Kidney tubule cell (primary cell): ENCODE measurements at places on chromosomes 2 and 18.

- DNase-seq = peak; percentile 52
Measured at GRCh38 chr2:208334230-208334629, 68.2 kb downstream of the PIKFYVE start.

- no peak for DNase-seq
Measured at GRCh38 chr2:11387843-11388242, 43.4 kb upstream of the ROCK2 start.

GRCh38 chr18:68833756-68834155 is 35.9 kb downstream of the CCDC102B start:
- no peak for DNase-seq

- no peak for DNase-seq
Measured at GRCh38 chr2:234393354-234393753, 103.5 kb downstream of the ARL4C start.

DNA sequence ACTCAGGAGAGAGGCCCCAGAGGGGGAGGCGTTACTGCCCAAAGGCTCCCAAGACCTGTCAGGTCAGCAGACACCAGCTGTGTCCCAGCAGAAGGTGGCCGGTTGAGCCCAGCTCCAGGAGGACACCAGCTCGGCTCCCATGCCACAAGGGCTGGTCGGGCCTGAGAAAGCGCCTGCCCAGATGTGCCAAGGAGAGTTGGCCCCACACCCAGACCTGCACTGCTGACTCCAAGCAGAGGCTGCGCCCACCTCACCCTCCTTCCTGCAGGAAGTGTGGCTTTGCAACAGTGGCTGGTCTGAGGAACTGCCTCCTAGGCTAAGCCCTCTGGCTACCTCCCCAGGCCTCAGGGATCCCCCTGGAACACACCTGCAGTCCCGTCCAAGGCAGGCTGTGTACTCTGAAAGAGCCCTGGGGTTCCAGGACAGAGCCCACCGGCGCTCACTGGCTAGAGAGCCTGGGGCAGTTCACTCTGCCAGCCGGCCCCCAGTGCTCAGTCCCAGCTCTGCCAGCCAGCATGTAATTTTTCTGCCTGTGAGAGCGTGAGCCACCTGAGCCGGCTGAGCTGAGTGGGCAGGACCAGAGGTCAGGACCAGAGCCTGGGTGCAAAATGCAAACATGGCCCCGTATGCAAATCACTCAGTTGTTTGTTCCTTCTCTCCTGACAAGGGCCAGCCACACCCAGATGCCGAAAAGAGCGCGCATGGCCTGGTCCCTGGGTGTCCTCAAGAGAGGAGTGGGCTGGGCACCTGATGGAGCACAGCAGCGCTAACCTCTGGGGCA is 36.9 kb upstream of the PTMA start:
- peak; percentile 29 for DNase-seq

DNA sequence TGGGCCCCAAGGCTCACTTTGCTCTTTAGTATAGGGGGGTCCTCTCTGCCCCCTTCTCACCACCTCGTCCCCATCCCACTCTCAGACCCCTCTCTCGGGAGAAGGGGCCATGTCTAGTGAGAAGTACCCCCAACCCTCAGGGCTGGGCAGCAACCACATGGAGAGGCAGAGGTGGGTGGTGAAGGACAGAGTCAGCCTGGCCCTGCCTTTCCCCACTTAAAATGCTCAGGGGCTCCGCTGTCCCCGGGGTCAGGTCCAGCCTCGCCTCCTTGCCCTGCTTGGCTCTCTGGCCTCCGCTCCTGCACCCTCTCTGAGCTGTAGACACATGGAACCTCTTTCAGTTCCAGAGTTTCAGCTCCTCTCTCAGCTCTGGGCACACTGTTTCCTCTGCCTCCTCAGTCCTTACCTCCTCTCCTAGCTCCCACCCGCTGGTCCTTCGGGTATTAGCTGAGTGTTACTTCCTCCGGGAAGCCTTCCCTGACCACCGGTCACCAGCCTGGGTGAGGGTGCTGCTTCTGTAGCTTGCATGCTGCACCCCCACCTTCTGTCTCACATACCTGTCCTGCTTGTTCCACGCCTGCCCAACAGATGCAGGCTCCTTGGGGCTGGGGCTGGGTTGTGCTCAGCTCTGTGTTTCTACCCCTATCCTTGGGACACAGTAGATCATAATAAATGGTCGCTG is 79.5 kb upstream of the OTOF start:
- DNase-seq = no peak

GRCh38 chr18:75246721-75247610 is 36.4 kb downstream of the TSHZ1 start:
- DNase-seq = peak; percentile 12

GRCh38 chr18:50706651-50707050 is 113.2 kb downstream of the MRO start:
- DNase-seq = no peak

DNA sequence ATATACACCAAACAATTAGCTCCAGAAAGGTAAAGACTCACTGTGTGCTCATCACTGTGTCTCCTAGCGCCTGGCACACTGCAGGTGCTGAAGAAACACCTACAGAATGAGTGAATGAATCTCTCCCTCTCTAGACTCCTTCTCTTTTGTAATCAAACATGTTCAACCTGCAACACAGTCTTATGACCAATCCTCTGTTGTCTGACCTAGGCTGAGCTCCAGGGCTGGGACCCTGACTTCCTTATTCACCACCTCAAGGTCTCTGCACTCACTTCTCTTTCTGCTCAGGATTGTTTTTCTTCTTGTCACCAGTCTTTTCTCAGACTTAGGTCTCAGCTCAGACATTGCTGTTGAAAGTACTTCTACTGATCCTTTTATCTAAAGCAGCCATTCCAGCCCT is 9.8 kb downstream of the CKAP2L start:
- DNase-seq = no peak
